Fibroblast of villous mesenchyme (primary cell): ENCODE measurements at places on chromosomes 3 and 15. TPM values are rescaled to one million over a fixed set of nuclear protein-coding genes. Genes with fewer than 3 reads are reported as not detected.

GRCh38 chr15:82919231-82919886 lies 33.2 kb downstream of the HOMER2 start:
- no peak for DNase-seq

DNA sequence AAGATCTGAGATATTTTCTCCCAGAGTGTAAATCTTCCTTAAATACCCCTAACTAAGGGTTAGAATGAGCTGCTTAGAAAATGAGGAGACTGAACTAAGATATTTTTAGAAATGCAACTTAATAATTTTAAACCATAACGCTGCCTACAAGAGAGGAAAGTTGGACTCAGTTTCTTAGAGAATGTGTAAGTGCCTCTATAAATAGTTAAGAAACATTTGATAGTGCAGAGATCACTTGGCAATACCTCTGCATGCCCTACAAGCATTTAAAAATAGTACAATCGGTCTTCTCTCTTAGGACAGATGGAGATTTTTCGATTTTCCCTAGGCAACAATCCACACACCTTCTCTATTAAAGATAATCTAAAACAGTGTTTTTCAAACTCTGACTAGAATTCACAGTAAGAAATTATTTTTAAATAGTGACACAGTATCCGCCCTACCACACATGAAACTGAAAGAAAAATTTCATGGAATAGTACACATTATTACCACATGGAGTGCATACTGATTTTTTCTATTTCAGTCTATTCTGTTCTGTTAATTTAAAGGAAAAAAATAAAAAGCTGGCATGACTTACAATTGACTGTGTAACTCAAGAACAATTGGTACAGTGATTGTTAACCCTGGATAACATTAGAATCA lies 83.2 kb downstream of the GADL1 start:
- DNase-seq = no peak

DNA sequence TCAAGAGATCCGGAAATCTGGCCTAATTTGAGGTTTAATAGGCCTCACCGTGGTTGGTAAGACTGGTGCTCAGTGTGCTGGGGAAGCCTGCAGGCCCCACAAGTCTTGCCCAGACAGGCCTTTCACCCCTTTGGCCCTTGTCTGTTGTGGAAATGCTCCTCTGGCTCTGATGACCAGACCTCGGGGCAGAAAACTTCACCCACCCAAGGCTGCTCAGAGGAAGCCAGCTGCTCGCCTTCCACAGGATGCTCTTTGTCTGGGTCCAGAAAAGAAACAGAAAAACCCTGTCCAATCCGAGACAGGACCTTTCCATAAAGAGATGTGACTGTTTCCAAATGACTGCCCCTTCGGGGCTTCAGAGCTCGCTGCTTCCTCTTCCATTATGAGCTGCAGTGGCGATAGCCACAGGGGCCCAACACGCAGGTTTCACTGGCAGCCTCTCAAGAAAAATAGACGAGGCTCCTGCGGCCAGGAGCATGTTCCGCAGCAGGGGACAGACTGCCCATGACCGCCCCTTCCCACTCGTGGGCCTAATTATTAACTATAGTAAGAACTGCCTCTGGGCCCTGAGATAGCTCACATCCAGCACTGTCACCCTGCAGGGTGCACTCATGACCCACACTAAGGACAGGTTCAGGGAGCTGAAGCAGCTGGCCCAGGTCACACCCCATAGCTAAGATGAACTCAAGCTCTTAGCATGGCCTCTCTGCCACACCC lies 6.8 kb upstream of the SNX22 start:
- DNase-seq = no peak

DNA sequence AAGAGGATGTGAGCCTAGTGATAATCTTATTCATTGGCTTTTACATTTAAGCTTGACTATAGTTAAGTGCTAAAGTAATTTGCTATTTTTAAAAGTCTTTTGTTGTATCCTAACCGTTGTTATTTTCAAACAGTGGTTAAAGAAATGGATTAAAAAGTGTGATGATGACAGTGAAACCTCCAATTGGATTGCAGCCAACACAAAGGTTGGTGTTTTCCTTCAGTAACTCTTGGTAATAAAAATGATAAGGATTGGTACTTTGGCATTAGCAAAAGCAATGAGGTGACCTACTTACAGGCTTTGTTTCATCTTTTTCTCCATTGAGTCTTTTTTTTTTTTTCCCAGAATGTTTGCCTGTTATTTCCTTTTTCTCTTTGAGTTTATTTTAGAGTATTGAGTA lies 87.5 kb upstream of the GOLGA6B start:
- DNase-seq = no peak

DNA sequence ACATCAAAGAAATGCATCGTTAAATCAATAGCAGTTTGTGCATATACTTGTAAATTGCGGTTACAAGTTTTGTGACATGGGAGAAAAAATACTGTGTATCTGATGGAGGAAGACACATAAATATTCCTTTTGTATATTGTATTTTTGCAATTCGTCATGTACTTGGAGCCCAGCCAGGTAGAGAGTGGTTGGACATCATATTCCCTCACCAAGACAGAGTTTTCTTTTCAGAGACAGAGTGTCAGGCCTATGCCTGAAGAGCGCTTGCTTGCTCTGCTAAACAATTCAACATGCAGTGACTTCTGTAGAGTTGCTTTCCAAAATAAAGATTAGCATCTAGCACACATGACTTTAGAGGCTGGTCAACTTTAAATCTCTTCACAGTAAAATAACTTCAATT lies 24.8 kb upstream of the MEIS2 start:
- no peak for DNase-seq

DNA sequence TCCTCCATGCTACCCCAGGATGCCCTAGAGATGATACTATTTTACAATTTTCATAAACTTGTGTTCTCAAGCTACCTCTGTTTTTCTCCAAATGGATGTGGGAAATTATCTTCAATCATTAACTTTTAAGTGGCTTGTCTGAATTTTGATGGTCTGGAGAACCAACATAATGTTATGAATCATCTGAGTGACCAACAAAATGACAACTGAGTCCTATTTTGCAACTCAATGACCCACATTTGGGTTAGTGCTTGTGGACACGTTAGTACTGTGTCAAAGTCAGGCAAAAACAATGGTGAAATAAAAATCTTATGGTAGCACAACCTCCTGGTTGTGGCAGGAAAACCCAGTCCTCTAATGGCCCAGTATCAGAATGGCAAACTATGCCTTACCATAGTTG lies 352.4 kb upstream of the ZNF385D start:
- no peak for DNase-seq

GRCh38 chr3:139129892-139130291 lies 85.2 kb upstream of the PRR23C start:
- no peak for DNase-seq

- DNase-seq = no peak
These were observed 227.3 kb downstream of the SNRPN start for GRCh38 chr15:25182098-25182478.

DNA sequence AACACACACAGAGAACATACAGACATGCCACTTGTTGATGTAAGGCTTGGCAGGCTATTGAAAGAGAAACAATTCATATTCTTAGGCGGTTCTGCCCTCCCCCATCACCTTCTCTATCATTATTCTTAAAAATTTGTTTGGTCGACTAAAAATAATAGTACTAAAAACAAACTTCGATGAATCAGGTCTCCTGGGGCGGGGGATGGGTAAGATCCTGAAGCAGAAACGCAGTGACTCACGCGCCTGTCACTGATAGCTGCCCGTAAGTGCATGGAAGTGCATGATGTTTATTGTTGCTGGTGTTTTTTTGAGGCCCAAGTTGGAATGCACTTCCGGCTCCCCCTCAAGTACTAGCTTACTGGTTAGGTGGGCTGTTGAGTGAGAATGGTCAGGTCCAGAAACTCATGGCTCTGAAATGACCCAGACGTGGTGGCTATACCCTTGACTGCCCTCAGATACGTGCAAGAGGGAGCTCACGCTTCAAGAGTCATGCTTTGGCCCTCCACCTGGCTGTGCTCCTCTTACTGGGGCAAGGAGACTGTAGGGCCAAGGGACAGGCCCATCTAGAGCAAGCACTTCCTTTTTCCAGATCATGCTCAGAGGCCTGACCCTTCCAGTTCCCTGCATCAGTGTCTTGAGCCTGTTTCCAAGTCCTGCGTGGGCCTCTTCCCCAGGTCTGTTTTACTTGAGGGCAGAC lies 10.9 kb downstream of the SMAD3 start:
- peak; percentile 75 for DNase-seq

DNA sequence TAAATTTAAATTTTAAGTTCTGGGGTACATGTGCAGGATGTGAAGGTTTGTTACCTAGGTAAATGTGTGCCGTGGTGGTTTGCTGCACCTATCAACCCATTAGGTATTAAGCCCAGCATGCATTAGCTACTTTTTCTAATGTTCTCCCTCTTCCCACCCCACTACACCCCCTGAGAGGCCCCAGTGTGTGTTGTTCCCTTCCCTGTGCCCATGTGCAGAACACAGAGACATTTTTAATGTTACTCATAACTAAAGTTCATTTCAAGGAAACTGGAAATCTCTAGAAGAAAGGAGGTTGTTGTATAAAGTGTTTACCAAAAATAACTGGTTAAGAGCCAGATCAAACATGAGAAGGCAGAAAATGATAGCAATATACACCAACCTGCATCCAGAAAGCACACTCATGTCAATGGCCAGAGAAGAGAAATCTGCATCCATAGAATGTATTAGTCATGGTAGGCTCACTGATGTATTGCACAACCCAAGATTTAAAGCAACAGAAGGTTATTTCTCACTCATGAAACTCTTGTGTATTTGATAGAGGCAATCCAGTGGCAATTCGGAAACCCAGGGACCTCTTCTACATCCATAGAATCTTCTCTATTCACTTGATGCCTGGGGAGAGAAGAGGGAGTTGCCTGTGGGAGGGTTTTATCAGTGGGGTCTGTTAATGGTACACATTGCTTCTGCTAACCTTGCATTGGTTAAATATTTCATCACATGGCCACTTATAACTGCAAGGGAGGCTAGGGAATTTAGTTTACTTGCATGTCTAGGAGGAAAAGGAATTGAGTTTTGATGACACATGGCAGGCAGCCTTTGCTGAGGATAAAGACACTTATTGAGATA lies 321.9 kb upstream of the RASGRP1 start:
- DNase-seq = peak; percentile 92

GRCh38 chr3:30666572-30667279 lies 60.3 kb downstream of the TGFBR2 start:
- no peak for DNase-seq

Gene AGBL1
- not detected in 2 replicates for total RNA-seq

Gene PTH1R
- total RNA-seq = 2.3 and 2.6 TPM in 2 replicates

Gene SLC9C1
- total RNA-seq = under 0.01 TPM in 1 of 2 replicates, not detected in the other

- DNase-seq = peak; percentile 30
These were observed 7.5 kb downstream of the HDGFL3 start for GRCh38 chr15:83200162-83200561.

Gene RHCG
- total RNA-seq = not detected in 2 replicates

GRCh38 chr15:62997441-62997840 lies 45.1 kb upstream of the TPM1 start:
- no peak for DNase-seq
